NCI-H2029 (cell line): ENCODE measurements at places on chromosomes 5 and 9.
A peak's percentile ranks its signal among the peaks of the same experiment; 100 is the strongest.

DNA sequence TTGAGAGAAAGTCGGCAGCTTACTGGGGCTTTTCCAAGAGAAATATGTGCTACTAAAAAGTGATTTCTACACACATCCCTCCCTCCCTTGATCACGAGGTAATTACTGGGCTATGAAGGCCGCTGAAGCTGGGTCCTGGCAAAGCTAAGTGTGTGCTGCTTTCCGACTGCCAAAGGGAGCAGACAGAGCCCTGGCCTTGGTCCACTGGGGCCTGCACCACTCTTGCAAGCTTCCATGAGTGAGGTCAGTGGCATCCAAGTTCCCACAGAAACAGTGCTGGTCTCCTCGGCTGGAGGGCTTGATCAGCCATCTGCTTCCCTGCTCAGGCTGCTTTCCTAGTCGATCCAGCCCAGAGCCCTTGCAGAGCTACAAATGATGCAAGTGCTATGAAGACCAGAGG lies 154.8 kb upstream of the LHFPL2 start:
- no peak for DNase-seq

DNA sequence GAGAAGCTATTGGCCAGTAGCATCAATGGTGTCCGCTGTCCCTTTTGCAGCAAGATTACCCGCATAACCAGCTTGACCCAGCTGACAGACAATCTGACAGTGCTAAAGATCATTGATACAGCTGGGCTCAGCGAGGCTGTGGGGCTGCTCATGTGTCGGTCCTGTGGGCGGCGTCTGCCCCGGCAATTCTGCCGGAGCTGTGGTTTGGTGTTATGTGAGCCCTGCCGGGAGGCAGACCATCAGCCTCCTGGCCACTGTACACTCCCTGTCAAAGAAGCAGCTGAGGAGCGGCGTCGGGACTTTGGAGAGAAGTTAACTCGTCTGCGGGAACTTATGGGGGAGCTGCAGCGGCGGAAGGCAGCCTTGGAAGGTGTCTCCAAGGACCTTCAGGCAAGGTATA lies 10.8 kb downstream of the TRIM32 start:
- DNase-seq = no peak

GRCh38 chr9:3576328-3576727 lies 50.5 kb upstream of the RFX3 start:
- no peak for DNase-seq

DNA sequence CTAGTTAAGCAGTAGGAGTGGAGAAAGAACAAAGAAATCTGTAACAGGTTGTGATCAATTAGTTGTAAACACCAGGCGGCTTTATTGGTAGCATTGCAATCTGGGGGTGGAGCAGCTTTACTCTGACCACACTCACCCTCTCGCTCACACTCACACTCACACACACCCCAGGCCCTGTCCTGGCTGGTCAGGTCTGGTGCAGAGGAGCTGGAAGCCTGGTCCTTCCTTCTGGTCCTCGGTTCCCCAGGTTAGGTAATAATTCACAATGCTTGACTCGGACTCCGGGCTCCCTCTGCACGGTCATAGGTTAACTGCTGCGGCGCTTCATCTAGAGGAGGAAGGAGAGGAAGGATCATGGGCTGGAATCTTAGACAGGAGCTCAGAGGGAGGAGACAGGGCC lies 1.6 kb downstream of the CCL19 start:
- no peak for DNase-seq

DNA sequence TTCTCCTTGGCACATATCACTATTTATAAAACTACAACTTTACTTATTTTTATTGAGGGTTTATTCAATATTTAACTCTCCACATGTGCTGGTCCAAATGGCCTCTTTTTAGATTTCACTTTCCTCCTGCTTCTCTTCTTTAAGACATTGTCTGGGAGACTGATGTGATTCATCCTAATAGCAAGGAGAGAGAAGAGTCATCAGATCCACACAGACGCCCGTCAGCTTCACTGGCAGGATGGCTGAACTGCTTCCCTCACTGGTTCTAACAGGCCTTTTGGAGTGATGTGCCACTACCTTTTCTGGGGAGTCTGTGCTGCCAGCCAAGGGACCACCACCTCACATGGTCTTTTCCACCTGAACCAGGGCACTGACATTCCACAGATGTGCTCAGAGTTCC lies 16.5 kb upstream of the ROR2 start:
- DNase-seq = no peak

GRCh38 chr9:131485728-131486422 lies 16.8 kb upstream of the POMT1 start:
- DNase-seq = no peak

DNA sequence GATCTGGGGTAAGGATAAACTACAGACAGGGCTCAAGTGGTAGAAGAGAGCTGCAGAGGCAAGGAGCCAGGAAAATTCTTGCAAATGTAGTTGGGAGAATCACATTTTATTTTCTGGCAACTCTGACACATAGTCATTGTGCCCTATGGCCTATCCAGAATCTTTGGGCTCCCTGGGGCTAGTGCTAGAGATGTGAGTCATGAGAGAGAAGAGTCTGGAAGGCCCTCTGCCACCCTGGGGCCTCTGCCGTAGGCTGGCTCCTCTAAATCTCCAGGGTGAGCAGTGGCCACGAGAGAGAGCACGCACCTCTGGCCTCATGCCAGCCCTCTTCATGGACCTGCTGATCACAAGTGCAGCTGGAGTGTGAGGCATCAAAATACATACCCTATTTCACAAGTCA lies 74.3 kb upstream of the SSBP2 start:
- peak; percentile 83 for DNase-seq

DNA sequence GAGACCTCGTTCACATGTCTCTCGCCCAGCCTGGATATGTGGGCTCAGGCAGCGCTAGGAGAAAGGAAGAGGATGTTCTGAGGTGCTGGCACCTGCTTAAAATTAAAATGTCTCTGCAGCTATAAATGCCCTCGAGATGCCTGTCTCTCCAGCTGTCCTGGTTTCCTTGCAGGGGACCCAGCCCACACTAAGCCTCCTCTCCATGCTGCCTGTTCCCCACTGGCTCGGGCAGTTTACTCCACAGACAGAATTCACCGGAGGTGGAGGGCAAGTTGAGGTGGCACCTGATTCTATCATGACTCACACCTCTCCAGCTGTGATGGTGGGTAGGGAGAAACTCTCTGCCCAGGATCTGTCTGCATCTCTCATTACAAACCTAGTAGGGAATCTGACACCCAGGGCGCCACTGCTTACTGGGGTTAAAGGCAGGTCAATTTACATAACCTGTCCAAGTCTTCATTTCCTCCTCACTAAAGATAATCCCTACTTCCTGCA lies 420.9 kb downstream of the SPOCK1 start:
- peak; percentile 87 for DNase-seq

DNA sequence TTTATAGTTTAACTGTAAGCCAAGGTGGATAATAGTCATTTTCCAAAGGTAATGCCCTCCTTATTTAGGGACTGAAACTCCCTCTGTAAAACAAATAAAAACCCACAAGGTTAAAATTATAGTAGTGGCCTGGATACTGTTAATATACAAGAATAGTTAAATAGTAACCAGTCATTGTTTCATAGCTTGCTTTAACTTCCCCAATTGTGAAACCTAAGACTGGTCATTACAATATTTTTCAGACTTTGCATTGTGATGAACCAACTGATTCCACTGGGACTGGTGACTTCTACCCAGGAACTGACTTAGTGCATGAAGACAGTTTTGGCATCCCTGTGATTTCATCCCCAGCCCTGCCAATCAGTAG lies 162.6 kb downstream of the SMC2 start:
- DNase-seq = no peak

DNA sequence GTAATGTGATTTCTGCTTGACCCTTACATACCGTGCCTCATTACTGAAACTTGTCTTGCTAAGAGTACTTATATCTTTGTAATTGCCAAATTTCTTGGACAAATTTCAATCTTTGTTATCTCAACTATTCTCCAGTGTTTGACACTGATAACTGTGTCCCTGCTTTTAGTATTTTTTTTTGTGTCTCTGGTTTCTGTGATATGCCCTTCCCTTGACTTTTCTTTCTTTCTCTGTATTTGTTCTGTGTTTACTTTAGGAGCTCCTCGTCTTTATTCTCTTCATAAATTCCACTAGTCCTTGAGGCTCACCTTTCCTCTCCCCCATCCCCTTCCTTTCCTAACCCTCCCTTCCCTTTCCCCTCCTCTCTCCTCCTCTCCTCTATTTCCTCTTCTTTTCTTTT lies 123.7 kb upstream of the FBXL17 start:
- DNase-seq = no peak

DNA sequence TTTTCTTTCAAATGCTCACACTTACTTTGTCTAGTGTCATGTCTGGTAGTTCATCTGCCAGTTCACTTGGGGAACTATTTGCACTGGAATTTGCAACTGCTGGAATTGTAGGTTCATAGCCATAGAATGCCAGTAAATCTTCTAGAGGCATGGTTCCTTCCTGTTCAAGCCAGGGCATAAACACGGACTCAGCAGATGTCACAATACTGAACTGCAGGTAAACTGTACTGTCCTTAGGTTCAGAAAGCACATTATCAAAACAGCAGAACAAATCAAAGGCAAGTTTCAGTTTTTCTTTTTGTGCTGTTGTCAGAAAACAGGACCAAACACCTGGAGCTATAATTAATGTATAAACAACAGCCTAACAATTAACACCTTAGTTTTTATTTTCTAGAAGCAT lies 13.1 kb downstream of the MIER3 start:
- DNase-seq = no peak

DNA sequence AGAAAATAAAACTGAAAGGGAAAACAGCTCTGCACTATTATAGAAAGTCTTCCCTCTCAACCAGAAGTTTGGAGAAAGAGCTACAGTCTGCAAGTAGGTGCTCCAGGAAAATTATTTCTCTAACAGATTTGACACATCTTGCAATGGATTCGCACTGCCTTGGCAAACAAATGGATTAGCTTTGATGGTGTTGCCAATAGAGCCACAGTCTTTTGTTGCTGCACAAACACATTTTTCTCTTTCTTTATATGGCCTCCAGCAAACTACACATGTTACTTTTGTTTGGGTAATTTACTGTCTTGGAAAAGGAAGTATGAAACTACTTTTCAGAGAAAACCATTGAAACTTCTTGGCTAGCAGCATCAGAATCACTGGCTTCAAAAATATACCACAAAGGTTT lies 523.1 kb downstream of the EFNA5 start:
- DNase-seq = no peak

- no peak for DNase-seq
Observed at GRCh38 chr9:73845539-73845938, 651.6 kb upstream of the RORB start.

DNA sequence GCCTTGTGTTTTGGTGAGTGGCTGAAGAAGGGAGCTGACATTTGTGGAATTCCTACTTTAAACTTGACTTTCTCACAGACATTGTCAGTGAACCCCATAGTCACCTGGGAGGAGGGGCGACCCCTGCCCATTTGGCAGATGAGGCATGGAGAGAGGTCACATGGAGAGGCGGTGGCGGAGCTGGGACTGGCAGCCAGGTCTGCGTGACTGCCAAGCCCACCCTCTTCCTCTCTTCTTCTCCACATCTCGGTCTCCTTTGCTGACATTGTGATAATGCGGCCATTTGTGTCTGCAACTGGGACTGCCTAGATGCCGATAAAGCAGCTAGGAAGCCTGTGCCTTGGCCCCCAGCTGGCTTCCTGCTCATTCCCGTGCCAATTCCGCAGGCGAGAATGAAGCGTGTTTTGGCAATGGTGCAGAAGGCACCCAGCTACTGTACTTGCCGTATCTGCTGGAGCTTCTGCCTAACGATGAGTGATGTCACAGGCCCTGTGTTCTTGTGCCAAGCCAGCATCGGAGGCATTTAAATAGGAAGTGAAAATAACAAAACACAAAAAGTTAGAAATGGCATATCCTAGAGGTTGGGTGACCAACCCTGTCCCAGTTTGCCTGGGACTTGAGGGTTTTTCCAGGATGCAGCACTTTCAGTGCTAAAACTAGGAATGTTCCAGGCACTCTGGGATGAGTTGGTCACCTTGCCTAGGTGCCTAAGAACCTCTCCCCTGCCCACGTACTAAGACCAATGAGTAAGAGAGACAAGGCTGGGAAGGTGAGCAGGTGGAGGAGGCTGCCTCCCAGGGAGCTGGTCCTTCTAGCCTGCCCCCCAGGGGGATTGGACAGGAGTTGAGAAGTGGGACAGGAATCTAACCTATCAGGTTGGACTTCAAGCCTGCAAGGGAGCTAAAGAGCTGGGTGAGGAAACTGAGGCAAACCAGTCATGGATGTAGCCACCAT lies 23.6 kb downstream of the OLFML2A start:
- no peak for DNase-seq

DNA sequence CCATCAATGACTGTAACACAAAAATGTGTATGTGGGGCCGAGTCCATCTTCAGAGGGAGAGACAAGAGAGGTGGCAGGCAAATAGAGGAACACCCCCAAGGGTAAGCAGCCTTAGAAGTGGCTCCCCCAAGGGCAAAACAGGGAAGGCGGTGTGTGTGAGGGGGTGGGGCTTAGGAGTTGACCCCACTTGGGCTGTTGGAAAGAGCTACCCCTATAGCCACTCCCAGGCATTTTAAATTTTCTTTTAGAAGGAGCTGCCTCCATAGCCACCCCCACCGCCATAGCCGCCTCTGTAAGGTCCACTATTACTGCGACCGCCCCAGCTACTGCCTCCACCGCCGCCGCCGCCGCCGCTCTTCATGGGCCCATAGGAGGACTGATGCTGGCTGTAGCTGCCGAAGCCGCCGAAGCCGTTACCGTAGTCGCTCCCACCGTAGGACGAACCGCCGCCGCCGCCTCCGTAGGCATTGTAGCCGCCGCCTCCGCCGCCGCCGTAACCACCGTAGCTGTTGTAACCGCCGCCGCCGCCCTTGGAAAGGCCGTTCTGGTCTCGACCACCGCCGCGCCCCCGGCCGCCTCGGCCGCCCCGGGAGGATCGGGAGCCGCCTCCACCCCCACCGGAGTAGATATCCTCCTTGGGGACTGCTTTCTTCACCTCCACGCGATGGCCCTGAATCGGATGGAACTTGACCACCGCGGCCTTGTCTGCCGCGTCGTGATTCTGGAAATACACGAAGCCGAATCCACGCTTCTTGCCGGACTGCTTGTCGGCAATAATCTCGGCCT lies 1.1 kb downstream of the HNRNPA0 start:
- DNase-seq = no peak

DNA sequence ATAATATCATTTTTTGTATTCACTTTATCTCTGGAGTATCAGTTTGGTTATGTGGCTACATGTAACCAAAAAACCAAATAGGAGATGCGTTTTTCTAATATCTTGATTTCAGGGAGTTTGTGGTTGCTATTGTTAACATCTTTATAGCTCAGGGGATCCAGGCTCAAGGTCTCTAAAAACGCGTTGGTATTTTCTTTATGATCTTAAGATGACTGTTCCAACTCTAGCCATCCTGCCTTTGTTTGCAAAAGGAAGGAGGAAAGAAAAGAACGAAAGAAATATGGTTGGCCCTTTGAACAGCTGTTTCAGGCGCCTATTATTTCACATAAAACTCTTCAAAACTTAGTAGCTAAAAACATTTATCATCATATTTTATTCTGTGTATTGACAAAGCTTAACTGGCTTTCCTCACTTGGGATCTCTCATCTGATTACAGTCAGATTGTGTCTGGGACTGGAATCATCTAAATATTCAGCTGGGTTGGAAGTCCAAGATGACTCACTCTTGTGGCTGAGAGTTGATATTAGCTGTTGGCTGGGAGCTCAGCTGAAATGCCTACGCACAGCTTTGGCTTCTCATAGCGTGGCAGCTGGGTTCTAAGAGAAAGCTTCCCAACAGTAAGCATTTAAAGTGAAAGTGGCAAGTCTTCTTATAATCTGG lies 60.1 kb downstream of the FAM174A start:
- no peak for DNase-seq

- peak; percentile 85 for DNase-seq
Observed at GRCh38 chr9:109817846-109818472, 38.0 kb downstream of the PALM2AKAP2 start.

- DNase-seq = no peak
Observed at GRCh38 chr5:11062397-11062796, 301.4 kb upstream of the DAP start.

GRCh38 chr5:169628892-169629291 lies 8.2 kb upstream of the DOCK2 start:
- no peak for DNase-seq
